ENCODE measurements at places on chromosomes 13 and 19.

DNA sequence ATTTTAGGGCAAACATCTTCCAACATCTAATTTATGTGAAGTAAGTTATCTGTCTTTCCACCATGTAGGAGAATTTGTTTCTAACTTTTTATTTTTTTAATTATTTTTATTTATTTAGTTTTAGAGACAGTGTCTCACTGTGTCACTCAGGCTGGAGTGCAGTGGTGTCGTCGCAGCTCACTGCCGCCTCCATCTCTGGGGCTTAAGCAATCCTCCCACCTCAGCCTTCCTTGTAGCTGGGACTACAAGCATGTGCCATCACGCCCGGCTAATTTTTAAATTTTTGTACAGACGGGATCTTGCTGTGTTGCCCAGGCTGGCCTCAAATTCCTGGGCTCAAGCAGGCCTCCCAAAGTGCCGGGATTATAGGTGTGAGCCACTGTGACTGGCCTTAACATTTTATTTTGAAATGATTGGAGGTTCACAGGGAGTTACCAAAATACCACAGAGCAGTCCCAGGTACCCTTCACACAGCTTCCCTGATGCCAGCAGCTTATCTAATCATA is 58.8 kb downstream of the CELF5 start:
- no peak for DNase-seq

DNA sequence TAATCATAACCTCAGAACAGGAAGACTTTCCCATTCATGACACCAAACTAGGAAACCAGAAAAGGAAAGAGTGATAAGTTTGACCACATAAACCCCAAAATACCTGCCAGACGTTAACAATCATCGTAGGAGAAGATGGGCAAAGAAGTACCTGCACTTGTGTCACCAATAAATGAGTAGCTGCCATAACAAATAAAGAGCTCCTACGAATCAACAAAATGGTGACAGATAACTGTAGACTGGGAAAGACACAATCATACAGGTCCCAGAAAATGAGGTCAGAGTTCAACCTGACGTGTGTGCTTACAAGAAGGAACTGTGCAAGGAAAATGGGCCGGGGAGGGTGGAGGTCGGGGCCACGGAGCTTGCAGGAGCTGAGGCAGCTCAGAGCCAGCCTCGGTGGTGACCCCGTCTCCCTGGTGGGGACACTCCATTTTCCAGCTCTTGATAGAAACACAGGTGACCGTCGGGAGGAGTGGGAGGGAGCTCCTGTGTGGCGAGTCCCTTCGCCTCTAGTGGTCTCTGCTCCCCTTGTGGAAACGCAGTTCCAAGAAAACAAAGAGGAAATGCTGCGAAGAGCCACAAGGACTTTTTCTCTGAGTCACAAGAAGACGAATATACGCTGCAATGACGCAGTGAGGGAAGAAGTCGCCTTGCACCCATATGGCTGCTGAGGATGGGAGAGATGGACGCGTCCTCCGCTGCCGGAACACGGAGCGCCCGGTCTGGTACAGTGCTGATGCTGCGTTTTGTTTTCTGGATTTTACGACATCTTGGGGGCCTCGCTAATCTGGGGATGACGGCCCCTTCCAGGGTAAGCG is 9.5 kb downstream of the PIP5K1C start:
- no peak for DNase-seq

GRCh38 chr13:60837806-60838205 is 440.8 kb downstream of the TDRD3 start:
- no peak for DNase-seq

- DNase-seq, result no peak
Observed at GRCh38 chr13:97490702-97491307, 56.8 kb downstream of the RAP2A start.

All from hematopoietic multipotent progenitor cell treated with erythropoietin and hydrocortisone succinate and interleukin-3 and kit ligand, for 17 days (in vitro differentiated cells).